ENCODE measurements at places on chromosomes 2 and 18.

- no peak for DNase-seq
Observed at GRCh38 chr2:70717431-70718038, 50.5 kb downstream of the ADD2 start.

DNA sequence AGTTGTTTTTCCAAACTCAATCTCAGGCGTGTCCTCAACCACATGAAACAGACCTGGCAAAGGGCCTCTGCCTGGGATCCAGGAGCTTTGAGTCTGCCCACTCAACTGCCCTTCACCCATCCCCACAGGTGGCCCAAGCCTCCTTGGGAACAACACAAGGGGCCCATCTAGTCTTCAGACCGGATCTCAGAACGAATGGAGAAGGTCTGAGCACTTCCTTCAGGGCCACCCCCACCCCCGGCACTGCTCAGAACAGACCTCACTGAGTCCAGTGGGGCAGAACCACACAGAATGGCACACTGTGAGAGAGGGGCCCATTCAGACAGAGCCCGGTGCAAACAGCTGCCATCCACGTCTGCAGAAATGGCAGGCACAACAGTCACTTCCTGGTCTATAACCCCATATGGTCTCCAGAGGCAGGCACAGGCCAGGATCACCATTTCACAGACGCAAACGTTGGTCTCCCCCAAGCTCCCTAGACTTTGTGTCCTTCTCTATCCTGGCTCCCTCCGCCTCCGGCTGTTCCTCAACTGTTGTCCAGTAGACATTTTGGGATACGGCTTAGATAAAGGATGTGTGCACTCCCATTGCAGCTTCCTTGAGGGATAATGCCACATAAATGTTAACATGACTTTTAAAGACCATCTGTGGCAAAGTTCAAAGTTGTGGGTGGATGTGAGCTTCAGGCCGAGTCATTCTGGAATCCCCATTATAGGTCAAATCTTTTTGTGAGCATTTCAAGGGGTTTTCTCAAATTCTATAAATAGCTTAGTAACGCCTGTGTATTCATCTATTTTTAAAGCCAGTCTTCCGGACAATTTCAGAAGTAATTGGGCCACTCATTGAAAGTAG lies 149.7 kb downstream of the SMAD7 start:
- DNase-seq = no peak

GRCh38 chr2:154762638-154763037 lies 64.1 kb downstream of the KCNJ3 start:
- DNase-seq = no peak

- no peak for DNase-seq
Observed at GRCh38 chr2:168243061-168243460, 4.3 kb downstream of the STK39 start.

DNA sequence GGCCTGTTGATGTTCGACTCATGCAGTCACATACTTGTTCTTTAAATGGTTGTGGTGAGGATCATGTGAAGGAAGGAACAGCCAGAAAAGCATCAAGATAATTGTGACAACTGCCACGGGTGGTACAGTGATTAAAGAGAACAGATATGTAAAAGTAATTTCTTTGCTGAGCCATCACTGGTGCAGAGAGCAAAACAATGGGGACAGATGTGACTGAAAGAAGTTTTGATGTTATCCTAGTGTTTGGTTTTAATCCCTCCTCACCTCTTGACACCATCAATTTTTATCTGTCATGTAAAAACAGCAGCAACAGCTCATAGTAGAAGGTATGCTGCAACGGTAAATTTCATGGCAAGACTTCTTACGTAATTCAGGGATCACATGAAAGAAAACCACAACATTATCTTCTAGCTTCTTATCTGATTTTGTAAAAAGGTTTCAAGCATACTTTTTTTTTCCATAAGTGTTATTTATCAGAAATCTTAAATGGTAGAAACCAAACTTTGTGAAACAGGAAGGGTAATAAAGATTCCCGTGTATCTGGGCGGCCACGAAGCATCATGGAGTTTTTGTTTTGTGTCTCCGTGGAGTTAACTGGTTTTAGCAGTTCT lies 65.2 kb downstream of the PLCL1 start:
- DNase-seq = peak; percentile 61

DNA sequence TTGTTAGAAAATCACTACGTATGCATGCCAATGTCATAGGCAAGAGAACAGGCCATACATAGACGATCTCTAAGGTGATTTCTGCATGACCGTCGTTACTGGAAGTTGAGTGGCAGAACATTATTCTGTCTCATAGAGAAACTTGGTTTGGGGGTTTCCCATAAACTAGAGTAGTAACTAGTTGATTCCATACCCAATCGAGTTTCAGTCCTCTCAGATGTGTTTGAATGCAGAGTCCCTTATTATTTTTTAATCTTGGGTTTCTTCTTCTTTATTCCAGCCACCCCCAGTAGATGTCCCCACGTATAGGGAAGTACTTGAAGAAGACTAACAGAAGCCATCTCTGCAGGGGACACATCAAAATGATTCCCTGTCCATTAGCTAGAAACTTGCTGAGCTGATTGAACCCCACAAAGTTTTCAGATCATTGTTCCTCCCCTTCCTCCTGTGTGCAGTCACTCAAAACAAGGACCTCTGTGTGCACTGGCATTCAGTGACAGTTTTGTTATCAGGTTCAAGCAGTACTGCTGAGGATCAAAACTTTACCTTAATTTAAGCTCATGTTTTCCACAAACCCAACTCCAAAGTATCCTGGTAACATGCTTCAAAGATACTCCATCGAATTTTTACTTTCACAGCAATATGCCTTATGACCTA lies 68.4 kb upstream of the CDCA7 start:
- DNase-seq = no peak

DNA sequence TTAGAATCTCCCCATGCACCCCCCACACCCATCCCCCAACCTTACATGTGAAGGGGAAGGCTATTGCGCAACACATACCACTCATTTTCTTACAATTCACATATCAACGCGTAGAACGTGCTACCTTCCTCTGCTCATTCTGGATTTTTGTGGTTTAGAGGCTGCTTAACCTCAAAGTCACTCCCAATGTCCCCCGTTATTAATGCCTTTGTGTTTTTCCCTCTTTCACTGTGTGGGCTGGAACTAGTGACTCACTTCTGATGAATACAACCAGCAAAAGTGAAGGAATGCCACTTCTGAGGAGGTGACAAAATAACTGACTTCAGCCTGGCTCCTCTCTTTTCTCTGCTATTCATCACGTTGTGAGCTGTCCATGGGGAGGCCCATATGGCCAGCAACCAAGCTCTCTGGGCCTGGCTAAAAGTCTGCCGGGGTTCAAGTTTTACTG lies 342.5 kb upstream of the NXPH2 start:
- no peak for DNase-seq

- DNase-seq = no peak
Observed at GRCh38 chr2:20224164-20224715, 690 bp downstream of the SDC1 start.

- DNase-seq = no peak
Observed at GRCh38 chr2:134621939-134622705, 96.7 kb downstream of the TMEM163 start.

DNA sequence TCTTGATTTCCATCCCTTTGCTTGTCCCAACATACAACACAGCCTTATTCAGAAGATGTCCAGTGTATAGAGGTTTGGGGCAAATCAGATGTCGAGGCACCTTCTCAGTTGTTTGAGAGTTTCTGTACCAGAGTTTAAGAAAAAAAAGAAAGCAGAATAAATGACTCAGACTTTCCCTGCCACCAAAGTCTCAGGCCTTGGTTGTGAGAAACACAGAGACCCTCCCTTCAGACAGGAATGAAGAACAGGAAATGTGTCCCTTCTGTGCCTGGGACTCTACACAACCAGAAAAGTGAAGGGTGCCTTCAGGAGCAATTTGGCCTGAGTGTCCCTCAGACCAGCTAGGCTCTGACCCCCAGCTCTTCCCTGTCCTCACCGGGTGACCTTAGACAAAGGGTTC lies 37.3 kb upstream of the REL start:
- DNase-seq = no peak

- DNase-seq = peak; percentile 42
Observed at GRCh38 chr2:165203689-165204559, at the start of gene SCN3A. Gene SCN3A (minus strand): TSS chr2:165204050. CDS start chr2:165176394, 27,656 bp downstream.

DNA sequence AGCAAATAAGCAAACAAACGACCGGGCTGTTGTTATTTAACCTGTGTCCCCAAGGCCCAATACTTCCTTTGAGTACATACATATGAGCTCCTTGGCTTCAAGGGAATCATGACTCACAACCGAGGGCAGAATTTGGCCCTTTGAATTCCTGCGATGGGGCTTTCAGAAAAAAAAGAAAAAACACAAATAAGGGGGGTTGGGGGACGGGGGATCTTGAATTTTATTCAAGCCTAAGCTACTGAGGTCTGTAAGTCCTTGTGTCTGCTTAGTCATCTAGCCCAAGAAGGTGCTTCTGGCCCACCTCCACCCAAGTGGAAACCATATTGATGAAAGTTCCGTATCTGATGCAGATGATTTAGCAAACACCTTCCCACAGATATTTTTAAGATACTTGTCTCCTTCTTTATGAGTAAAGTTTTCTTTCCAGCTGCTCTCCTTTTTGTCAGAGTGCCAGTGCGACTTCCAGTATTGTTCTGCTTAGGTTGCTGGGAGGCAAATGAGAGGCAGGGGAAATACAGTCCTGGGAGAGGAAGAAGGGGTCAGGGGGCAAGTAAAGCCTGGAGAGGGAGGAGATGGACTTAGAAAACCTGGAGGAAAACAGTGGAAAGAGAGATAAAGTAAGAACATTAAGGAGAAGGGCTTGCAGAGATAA lies 169.6 kb downstream of the ZEB2 start:
- no peak for DNase-seq

DNA sequence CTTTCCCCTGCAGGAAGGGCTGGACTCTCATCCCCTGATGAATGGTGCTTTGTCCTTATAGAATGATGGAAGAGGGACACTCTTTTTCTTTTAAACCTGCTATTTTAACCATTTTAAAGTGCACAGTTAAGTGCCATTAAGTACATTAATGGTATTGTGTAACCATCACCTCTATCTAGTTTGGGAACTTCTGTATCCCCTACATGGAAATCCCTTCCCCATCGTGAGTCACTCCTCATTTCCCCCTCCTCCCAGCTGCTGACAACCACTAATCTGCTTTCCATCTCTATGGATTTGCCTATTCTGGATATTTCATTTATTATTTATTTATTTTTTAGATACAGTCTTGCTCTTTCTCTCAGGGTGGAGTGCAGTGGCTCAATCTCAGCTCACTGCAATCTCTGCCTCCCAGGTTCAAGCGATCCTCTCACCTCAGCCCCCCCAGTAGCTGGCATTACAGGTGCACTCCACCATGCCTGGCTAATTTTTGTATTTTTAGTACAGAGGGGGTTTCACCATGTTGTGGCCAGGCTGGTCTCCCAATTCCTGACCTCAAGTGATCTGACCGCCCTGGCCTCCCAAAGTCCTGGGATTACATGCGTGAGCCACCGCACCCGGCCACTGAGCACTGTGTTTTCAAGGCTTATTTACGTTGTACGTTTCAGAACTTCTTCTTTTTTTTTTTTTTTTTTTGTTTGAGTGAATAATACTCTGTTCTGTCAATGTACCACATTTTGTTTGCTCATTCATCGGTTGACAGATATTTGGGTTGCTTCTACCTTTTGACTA lies 15.8 kb downstream of the DGKD start:
- DNase-seq = no peak

DNA sequence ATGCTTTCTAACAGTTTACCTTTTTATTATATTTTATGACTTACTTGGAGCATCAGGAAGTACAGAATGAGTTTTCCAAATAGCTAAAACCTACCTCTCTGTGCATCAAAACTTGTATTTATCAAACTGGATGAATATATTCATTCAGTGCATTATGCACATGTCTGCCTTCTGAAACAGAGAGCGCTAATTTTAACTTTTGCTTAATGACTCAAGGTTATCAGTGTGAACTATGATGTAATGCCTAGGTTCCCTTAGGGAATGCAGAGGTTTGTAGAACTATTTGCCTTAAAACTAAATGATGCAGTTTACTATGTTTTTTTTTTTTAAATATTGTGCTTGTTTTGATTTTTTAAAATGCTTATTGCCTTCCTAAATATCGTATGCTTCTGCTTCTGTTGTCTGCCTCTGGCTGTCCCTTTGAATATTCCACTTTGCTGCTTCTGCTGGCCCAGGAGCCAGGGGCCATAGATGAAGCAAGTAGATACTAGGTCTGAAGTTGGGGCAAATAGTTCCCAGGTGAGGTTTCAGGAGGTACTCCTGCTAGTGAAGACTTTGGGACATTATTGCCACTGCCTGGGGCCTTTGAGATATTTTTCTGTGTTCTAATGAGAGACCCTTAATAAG lies 16.5 kb downstream of the TMEM178A start:
- DNase-seq = no peak

DNA sequence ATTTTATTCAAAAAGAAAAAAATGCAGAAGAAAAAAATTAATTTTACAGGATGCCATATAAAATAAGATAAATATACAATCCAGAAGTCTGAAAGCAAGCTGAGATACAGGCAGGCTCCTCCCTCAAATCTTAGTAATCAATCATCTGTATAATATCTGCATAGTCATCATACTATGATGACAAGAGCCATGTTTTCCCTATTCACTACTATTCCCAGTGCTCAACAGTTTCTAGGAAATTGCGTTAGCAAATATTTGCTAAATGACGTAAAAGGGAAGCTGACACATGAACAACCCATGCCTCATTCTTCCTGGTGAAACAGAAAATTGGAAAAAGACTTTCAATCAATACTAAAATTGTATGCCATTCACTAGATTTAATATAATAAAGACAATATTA lies 793.2 kb downstream of the SUCLG1 start:
- no peak for DNase-seq

DNA sequence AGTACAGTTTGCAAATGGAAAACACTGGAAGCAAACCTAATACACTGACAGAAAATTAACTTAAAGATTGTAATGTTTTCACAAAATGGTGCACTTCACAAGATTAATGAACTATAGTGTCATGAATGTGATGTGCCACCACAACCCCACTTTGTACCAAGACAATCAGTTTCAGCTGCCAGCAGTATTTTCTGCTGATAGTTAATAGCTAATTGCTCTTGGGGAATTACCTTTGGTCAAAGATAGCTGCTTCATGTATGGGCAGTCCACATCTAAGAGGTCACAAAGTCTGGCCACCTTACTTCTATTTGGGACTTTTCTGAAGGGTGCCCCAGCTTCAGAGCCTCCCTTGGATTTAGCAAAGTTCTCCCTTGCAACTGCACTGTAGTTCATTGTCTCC lies 254.0 kb downstream of the CALCRL start:
- no peak for DNase-seq

DNA sequence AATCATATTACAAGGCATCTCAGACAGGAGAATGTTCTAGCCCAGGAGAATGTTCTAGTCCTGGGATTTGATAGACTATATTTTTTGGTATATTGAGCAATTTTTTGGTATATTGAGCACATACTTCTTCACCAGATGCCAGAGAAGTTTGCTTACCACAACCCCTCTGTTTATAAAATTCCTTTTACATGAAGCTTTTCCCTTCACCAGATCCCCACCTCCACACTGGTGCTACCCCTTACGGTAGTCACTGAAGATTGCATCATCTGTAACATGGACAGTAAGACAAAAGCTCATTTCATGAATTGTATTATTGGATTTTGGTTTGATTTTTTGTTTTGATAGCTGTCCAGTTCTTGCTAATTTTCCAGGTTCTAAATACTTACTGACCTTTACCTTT lies 7.2 kb upstream of the HNMT start:
- DNase-seq = no peak

Data from hematopoietic multipotent progenitor cell (in vitro differentiated cells).